ENCODE measurements at places on chromosomes 2 and 18.

GRCh38 chr2:137658433-137658832 is 305.8 kb upstream of the HNMT start:
- no peak for DNase-seq

DNA sequence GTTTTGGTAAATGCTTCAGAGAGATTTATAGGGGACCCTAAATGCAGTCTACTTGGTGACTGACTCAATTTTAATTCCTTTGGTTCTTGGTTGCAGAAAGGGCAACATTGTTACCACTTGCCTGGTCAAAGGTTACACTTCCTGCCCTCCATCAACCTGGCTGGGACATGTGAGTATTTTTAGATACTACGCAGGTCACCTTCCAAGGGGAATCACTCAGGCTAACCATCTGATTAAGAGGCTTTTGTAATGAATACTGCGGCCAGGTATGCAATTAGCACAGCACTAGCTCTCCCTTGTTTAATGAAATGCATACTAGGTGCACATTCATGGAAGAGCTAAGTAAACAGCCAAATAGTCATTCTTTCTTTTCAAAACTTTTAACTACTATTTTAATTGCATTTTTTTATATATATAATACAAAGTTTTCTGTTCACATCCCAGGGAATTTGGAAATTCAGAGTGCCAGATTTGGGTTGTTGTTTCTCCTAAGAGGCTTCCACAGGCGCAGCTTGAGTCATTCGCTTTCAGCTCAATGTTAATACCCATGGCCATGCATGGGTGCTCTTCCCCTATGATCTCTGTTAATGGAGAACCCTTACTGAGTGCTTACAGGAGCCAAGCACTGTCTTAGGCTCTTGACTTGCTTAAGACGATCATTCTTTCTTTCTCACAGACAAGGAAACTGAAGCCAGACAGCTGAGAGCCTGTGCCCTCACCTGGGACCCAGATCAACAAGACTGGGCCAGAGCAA is 152.2 kb downstream of the MTX2 start:
- DNase-seq, result no peak

- DNase-seq, result no peak
Measured at GRCh38 chr18:50671376-50671775, 111.5 kb downstream of the MAPK4 start.

DNA sequence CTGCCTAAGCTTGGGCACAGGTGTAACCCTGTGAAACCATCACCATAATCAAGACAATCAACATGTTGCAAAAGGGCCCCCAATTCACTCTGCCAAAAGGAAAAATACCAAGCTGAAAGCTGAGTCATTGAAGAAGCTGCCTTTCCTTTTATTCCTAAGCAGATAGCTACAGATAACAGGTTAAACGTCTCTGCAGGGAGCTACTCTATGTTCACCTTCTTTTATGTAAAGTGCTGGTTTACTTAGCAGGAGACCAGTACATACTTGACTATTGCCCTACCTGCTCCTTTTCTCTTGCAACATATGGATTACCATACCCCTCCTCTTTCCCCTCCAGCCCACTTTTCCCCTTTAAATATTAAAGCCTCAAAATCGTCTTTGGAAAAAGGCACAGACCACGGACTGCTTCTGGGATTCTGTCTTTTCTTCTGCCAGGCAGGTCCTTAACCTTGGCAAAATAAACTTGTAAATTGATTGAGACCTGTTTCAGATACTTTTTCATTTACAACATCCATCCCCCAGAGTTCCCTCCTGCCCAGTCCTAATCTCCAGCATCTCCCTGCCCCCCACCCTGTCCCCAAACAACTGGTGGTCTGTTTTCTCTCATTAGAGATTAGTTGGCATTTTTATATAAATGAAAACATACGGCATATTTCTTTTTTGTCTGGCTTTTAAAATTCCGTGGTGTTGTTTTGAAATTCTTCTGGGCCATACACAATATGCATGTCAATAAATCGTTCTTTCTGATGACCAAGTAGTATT is 37.8 kb upstream of the LDLRAD4 start:
- no peak for DNase-seq

- no peak for DNase-seq
Measured at GRCh38 chr2:69583321-69583833, 60.2 kb downstream of the AAK1 start.

GRCh38 chr2:7539760-7540159 is 622.5 kb downstream of the RNF144A start:
- DNase-seq, result no peak

DNA sequence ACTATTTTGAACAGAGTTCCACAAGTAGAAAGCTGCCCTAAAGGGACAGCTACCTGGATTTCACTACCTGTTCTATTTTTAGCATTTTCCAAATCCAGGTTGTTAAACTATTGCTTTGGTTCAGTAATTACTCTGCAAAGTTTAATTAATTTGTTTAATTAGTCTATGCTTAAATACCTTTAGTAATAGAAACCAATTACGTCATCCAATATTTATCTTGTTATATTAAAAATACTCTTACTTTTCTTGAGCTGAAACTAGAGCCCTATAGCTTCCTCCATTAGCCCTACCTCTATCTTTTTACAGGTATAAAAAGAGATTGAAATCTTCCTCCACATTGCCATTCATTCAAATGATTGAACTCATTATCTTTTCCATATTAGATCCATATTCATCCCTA is 514.6 kb downstream of the DSC3 start:
- no peak for DNase-seq

GRCh38 chr2:168539945-168540344 is 83.9 kb downstream of the CERS6 start:
- no peak for DNase-seq

- DNase-seq, result no peak
Measured at GRCh38 chr2:54456612-54457322, 640 bp downstream of the SPTBN1 start.

- no peak for DNase-seq
Measured at GRCh38 chr2:148594216-148594615, 50.3 kb upstream of the EPC2 start.

- DNase-seq, result no peak
Measured at GRCh38 chr2:207394812-207395534, 134.8 kb upstream of the CREB1 start.

DNA sequence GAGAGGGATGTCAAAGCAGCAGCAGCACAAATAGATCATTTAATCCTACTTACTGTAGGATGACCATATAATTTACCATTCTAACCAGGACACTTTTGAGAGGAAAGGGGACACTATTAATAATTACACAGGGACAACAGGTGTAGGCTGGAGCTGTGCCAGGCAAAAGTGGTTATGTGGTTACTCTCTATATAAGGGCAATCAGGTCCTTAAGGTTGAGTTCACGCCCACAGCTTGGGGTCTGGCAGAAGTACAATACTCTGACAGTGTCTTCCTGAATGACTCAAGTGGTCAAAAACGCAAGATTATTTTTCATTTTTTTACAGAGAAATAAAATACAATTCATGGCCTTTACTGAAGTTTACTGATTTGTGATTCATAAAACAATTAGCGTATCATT is 2.8 kb downstream of the PREPL start:
- peak; percentile 2 for DNase-seq

GRCh38 chr2:106932644-106933043 is 46.7 kb upstream of the ST6GAL2 start:
- DNase-seq, result no peak

DNA sequence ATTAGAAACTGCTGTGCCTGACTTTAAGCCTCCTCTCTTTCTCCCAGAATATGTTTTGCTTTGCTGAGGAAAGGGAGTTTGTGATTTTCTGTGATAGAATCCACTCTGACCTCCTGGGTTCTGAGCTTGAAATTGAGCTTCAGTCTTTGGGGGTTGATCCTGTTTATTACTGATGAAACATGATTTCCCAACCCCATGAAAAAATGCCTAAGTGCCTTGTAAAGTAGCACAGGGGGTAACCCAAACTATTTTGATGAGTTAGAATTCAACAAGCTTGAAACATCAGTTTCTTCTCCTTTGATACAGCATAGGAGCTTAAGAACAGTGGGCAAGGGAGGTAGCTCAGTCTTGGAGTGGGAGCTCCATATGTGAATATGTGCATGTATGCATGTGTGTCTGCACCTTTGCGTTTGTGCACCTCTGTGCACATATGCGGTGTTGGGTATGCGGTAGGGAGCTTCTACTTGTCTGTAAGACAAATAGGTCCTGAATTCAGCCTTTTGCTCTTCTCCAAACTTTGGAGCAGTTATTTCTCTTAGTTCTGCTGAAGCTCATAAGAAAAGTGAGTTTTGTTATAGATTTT is 364.6 kb downstream of the OSR1 start:
- no peak for DNase-seq

- DNase-seq, result no peak
Measured at GRCh38 chr18:22952525-22952924, 19.4 kb downstream of the RBBP8 start.

DNA sequence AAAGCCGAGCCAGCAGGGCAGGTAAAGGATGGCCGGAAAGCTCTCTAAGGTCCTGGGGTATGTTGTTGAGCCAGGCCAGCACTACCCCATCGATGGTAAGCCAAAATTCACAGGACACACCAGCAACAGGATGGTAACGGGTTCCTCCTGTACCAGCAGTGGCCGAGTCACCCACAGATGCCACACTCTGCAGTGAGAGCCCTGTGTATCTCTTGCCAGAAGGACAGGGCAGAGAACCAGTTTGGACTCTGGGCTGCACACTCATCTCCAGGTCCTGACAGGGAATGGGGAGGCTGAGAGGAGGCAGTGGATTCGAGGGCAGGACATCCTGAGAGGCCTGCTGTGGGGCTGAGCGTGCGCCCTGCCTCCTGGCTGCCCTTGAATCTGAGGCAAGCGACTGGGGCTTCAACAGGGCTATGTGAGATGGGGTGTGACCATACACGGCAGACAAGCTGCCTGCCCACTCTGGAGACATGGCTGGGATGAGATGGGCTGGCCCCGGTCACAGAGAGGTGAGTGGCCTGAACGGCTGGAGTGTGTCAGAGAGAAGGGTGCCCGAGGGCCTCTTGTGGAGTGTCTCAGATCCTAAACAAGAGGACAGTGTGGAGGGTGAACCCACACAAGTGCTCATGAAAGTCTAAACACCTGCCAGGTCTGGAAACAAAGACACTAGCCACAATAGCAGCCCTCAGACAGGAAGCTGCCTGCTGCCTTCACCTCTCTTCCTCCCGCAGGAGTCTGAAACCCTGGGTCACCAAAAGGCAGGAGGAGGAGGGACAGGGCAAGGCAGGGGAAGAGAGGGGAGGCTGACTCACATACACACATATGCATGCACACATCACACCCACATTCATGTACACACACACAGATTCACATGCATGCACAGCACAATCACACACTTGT is 182.3 kb downstream of the LOXHD1 start:
- no peak for DNase-seq

GRCh38 chr2:62382122-62382521 is 123.9 kb downstream of the TMEM17 start:
- no peak for DNase-seq

GRCh38 chr2:162337868-162338267 is 6.1 kb upstream of the GCA start:
- no peak for DNase-seq

- DNase-seq, result no peak
Measured at GRCh38 chr18:74242438-74243096, 49.2 kb downstream of the CYB5A start.

DNA sequence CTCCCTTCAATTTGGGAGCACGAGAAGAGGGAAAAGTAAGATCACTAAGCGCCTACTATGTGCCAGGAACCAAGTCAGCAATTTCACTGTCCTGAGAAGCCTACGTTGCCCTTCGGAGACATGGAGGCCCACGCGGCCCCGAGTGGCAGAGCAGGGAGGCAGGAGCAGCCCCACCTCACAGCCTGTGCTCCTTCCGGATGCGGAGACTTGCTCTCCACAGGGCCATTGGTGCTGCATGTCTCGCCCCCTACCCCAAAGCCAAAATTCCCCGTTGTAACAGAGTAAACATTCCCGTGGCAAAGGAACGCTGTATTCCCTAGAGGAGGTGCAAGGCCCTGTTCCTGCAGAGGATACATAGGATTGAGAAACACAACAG is 4.5 kb downstream of the SLC14A2 start:
- DNase-seq, result no peak

- no peak for DNase-seq
Measured at GRCh38 chr18:62030091-62030985, 137.5 kb upstream of the RNF152 start.

DNA sequence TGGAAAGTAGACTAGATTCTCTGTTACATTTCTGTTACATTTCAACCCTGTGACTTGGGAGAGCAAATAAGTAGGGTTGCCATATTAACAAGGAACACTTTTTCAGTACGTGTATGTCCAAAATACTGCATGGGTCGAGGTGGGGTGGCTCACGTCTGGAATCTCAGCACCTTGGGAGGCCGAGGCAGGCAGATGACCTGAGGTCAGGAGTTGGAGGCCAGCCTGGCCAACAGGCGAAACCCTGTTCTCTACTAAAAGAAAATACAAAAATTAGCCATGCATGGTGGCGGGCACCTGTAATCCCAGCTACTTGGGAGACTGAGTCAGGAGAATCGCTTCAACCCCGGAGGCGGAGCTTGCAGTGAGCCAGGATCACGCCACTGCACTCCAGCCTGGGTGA is 11.2 kb downstream of the SLC66A3 start:
- DNase-seq, result no peak

GRCh38 chr2:120522151-120522751 is 176.3 kb downstream of the INHBB start:
- DNase-seq, result no peak

- DNase-seq, result no peak
Measured at GRCh38 chr2:204019572-204020501, 83.3 kb downstream of the ICOS start.

- no peak for DNase-seq
Measured at GRCh38 chr2:29462293-29462692, 347.1 kb downstream of the CLIP4 start.

DNA sequence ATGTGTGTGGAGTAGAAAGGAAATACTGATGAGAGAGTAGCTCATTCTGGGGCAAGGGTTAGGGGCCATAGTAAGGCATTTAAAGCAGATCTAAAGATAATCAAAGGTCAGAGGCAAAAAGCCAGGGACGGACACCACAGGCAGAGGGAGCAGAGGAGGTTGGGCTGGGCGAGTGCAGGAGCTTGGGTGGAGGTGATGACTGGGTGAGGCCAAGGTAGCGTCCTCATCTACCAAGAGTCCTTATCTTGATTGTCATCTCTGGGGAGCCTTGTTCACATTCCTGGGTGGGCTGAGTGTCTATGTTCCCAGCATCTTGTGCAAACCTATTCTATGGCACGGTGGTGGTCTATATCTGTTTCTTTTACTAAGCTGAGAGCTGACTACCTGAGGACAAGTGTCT is 26.1 kb upstream of the SAG start:
- no peak for DNase-seq

DNA sequence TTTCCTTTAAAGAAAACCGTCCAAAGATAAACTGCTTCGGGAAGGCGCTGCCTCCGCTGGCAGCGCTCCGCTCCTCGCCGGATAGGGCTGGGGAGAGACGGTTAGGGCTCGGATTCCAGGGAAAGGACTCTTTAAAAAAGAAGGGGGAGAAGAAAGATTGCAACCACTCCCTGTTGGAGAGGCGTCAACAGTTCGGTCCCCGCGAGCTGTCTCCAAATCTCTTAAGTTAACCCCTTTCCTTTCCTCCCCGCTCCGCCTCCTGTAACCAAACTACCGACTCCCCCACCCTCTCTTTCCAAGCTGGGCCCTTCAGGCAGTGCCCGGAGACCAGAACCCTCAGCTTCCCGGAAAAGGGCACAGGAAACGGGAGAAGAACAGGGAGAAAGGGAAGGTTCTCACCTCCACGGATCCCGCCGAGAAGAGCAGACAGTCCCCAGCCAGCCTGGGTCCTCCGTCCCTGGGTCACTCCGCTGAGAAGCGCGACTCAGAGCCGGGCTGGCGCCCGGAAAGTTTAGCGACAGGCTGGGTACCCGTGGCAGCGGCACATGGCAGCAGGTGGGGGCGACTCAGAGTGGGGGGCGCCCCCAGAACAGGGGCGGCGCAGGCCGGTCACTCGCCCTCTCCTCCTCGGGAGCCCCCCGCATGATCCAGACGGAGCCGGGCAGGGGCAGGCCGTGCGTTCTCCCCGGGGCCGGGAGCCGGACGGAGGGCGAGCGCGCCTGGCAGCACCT is 675 bp downstream of the FZD5 start:
- DNase-seq, result no peak

All from CD4-positive, alpha-beta T cell treated with Interferon gamma for 1 hour (primary cell).